ENCODE measurements at places on chromosomes 12 and 14. TPM values are rescaled to one million over a fixed set of nuclear protein-coding genes. Genes with fewer than 3 reads are reported as not detected.

CAPZA3 gene
- total RNA-seq = not detected

- no peak for DNase-seq
These were observed 122.2 kb downstream of the AEBP2 start for GRCh38 chr12:19561411-19561961.

- peak; percentile 50 for DNase-seq
These were observed at the start of gene EFS for GRCh38 chr14:23365036-23365731. EFS (minus strand) TSS chr14:23365172; CDS start chr14:23365025, 147 bp downstream.

- no peak for DNase-seq
These were observed 824 bp downstream of the TBK1 start for GRCh38 chr12:64452559-64453329.

DNA sequence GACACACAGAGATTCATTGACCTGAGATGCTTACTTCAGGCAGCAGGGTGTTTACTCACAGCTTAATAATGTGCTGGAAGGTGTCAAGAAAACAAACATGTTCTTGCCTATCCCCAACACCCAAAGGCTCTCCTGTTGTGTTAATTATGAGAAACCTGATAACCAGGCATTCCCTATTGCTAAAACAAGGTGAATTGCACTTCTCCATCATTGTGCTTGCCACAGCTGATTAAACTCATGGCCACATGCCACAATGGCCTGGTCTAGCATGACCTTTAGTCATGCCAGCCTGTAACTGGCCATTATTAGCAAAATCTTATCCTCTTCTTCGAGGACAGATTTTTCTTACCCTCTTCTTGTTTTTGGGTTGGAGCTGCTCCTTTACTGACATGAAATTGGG is 21.4 kb downstream of the SMOC1 start:
- DNase-seq = no peak

CPNE6 gene
- total RNA-seq = 0.44 TPM

GRCh38 chr14:97415907-97416306 is 618.7 kb downstream of the VRK1 start:
- DNase-seq = no peak

DNA sequence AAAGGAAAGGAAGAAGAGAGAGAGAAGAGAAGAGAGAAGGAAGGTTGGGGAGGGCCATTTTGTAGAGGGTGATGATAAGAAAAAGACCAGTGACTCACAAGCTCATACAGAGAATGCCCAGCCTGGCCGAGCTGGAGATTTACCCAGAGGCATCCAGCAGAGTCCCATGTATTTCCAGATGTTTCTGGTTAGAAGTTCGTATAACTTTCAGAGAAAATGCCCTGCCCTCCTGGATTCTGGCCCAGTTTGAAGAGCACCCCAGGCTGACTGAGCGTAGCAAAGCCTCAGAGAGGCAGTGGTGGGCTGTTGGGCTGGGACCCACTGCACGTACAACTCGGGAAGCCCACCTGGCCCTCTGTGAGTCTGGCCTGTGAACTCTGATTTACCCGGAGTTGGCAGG is 221.8 kb downstream of the SLC41A2 start:
- DNase-seq = no peak

GRCh38 chr14:104462651-104463630 is 116.6 kb upstream of the C14orf180 start:
- no peak for DNase-seq

DNA sequence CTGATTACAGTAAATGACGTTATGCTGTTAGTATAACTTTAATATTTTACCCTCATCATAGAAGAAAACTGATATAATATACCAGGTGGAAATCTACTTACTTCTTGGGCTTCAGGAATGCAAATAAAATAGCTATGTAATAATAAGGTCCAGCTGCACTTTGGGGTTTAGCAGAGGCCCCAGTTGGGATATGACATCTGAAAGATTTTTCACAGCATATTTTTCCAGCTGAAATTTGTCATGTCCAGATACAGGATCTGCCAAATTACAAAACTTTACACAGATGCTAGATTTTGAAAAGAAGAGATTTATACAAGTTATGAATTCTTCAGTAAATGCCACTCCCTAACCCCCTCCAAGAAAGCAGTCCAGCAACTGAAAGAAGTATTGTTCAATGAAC is 29.2 kb upstream of the DCN start:
- DNase-seq = no peak
